ENCODE measurements at places on chromosomes 16 and 17.

DNA sequence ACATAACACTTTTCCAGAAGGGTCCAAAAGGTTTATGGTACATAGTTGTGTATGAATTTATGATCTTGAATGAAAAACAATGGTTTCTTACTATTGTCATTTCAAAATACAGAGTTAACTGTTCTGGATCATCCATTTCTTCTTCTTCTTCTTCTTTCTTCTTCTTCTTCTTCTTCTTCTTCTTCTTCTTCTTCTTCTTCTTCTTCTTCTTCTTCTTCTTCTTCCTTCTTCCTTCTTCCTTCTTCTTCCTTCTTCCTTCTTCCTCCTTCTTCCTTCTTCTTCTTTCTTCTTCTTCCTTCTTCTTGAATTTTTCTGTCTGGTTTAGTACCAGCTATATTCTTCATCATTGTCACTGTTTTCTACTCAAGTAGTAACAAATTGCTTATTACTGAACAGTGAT lies 47.8 kb downstream of the TNRC6C start:
- H3K4me1 ChIP-seq, result no peaks in the 10 kb centered on the region
- H3K27ac ChIP-seq, result no peak overlapping the region
- no peak for DNase-seq
- no peak overlapping the region for H3K4me3 ChIP-seq

DNA sequence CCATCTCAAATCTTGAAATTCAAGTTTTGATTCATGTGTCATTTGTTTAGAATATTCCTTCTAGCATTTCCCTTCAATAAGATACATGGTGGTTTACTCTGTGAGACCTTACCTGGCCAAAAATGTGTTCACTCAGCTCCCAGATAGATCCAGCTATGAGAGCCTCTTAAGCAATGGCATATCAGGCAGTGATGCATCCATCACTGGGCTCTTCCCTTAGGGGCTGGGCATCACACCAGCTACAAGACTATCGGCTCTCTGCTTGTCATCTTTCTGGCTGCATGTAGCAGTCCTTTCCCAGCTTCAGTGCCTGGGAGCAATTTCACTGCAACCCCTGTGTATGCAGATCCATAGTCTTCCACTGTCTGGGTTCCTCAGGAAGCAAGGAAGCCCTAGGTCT lies 40.6 kb downstream of the GOSR1 start:
- no peaks in the 10 kb centered on the region for H3K27me3 ChIP-seq
- DNase-seq, result no peak
- H3K4me1 ChIP-seq, result no peaks in the 10 kb centered on the region
- H3K36me3 ChIP-seq, result peaks cover 9% of the 10 kb centered on the region
- H3K4me3 ChIP-seq, result no peak overlapping the region
- no peak overlapping the region for H3K27ac ChIP-seq

DNA sequence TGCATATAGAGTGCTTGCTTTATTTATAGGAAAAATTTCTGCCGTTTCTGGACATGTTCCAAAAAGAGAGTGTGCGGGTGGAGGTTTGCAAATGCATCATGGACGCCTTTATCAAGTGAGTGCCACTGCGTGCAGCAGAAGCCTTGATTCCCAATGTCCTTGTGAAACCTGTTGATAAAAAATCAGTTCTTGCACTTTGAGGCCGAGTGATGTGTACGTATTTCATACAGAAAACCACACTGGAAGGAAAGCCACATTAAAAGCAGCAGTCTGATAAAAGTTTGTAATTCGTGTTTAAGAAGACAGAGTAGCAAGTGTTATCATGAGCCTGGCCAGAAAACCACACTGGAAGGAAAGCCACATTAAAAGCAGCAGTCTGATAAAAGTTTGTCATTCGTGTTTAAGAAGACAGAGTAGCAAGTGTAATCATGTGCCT lies 78.0 kb downstream of the KNOP1 start:
- no peaks in the 10 kb centered on the region for H3K36me3 ChIP-seq
- H3K27ac ChIP-seq, result no peak overlapping the region
- H3K4me1 ChIP-seq, result no peaks in the 10 kb centered on the region
- no peak for DNase-seq
- H3K27me3 ChIP-seq, result no peaks in the 10 kb centered on the region

DNA sequence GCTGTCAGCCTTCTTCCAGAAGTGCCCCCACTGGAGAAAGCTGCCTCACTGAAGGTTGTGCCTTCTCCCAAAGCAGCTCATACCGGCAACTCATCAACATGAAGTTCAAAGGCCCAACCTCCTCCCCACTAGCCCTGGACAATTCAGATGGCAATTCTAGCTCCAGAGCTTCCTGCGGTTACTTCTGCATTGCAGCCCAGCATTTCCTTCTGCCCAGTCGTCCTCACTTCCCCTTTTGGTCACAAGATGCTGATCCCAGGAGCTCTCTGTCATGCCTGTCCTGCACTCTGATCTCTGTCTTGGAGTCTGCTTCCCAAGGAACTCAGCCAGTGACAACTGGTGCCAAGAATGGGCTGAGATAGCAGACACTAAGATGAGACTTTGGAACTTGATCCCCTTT lies 178.2 kb upstream of the SOX9 start:
- no peak overlapping the region for H3K27ac ChIP-seq
- H3K27me3 ChIP-seq, result no peaks in the 10 kb centered on the region
- H3K4me3 ChIP-seq, result no peak overlapping the region
- no peak for DNase-seq
- H3K4me1 ChIP-seq, result no peaks in the 10 kb centered on the region

DNA sequence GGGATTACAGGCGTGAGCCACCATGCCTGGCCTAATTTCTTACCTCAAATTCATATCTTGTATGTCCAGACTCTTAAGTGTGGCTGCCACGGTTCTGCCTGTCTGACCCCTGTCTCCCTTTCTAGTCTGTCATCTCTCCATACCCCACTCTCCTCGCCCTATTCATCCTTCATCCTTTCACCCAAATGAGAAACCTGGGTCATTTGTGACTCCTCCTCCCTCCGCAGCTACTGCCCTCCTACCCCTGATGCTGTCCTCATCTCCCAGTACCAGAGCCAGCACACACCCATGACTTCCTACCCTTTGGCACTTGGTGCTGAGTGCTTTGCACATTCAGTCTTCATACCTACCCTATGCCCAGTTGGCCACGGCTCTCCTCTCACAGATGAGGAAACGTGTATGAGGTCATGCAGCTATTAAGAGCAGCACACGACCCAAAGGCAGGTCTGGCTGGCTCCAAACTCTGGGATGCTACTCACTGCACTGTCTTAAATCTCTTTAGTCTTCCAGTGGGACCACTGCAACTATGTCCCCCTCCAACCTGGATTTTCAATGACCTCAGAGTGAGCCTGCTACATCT lies 1.6 kb downstream of the SPATA32 start:
- no peak overlapping the region for H3K27ac ChIP-seq
- H3K4me3 ChIP-seq, result no peak overlapping the region
- no peaks in the 10 kb centered on the region for H3K27me3 ChIP-seq
- H3K4me1 ChIP-seq, result peaks cover 12% of the 10 kb centered on the region

DNA sequence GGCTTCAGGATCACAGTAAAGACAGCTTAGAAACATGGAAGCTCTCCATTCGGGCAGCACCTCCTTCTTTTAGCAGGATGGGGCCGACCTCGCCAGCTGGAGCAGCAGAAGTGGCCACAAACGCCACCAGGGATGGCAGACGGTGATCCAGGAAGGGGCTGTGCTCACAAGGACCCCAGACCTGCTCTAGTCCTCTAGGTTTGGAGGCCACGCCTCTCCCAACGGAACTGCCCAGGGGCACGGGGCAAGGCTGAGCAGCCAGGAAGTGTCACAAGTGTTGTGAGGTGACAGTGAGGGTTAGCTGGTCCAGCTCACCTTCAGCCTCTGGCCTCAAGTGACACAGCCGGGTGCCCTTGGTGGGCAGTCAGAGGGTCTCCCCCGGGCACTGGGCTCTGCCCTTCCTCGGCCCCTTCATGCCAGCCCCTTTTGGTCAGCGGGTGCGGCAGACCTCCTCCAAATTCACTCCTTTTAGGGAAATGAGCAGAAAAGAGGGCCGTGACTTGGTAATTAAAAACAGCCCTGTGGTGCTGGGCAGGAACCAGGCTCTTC lies 20.4 kb downstream of the CEP295NL start:
- DNase-seq, result no peak
- H3K27me3 ChIP-seq, result no peaks in the 10 kb centered on the region
- H3K36me3 ChIP-seq, result no peaks in the 10 kb centered on the region
- H3K4me3 ChIP-seq, result peak overlapping the region; percentile 5
- H3K4me1 ChIP-seq, result peaks cover 19% of the 10 kb centered on the region
- H3K27ac ChIP-seq, result peak overlapping the region; percentile 85

GRCh38 chr16:21566891-21567414 lies 32.4 kb upstream of the METTL9 start:
- no peaks in the 10 kb centered on the region for H3K36me3 ChIP-seq
- H3K4me1 ChIP-seq, result no peaks in the 10 kb centered on the region
- H3K27me3 ChIP-seq, result no peaks in the 10 kb centered on the region
- H3K27ac ChIP-seq, result no peak overlapping the region
